ENCODE measurements at places on chromosomes 4 and X.

GRCh38 chr4:165700855-165701254 lies 172.2 kb upstream of the TLL1 start:
- DNase-seq = no peak

GRCh38 chr4:142585411-142585810 lies 260.7 kb downstream of the INPP4B start:
- no peak for DNase-seq

DNA sequence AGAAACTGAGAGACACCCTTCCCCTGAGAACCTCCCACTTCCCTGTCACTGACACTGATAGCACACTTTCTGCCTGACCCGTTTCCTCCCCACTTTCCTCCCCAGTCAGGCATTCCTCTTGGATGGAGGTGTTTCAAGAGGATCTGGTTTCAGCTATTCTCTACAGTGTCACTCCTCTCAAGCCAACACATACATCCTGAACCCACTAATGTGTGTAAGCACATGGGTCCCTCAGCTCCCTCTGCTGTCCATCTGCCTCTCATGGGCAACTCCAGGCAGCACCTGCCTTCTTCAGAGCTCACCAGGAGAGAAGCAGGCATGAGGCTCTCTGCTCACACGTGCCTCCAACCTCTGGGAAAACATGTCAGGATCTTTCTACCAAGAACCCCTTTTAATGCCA lies 207.6 kb downstream of the NAF1 start:
- DNase-seq = no peak

- no peak for DNase-seq
Observed at GRCh38 chr4:39548425-39549067, 21.3 kb upstream of the UGDH start.

- DNase-seq = no peak
Observed at GRCh38 chr4:83082777-83083176, 31.8 kb downstream of the PLAC8 start.

DNA sequence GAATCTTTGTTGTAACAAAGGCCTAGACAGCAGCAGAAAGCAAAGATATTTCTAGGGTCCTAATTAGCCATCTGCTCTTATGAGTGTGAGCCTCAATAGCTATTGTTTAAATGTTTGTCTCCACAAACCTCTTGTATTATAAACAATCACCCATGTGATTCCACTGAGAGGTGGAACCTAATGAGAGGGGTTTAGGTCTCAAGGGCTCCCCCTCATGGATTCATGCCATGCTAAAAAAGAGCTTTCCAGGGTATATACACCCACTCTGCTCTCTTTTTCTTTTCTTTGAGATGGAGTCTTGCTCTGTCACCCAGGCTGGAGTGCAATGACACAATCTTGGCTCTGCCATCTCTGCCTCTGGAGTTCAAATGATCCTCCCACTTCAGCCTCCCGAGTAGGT lies 42.1 kb downstream of the TRIM61 start:
- no peak for DNase-seq

DNA sequence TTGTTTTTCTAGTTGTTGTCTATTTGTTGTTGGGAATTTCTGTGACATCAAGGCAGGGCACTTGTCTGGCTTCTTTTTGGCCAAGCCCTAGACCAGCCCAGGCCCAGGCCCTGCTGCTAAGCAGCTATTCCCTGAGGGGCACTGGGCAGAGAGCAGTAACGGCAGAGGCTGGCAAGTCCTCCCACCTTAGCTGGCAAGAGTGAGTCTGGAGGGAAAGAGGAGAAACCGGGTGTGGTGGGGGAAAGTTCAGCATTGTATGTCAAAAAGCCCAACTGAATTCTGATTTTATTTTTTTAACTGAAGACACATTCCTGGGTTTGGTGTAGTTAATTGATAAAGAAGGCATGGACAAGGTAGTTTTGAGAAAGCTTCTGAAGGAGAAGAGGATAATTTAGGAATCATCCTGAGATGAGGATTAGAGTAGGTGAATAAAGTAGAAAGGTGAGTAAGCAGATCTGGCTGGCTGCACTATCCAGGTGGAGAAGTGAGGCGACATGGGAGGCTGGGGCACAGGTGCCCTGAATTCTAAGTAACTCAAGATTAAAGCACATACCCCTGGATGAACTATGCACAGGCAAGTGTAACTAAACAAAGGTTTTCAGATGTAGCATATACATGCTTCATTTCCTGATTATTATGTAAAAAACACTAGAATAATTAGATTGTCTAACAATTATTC lies 57.4 kb downstream of the TAPT1 start:
- no peak for DNase-seq

Measured in left ventricle myocardium inferior (tissue), 1 donor.